Left lung (tissue), 14 donors: ENCODE measurements at places on chromosomes 11 and 22. TPM values are rescaled to one million over a fixed set of nuclear protein-coding genes. Genes with fewer than 3 reads are reported as not detected.

GRCh38 chr11:95154514-95154913 is 64.9 kb downstream of the ENDOD1 start:
- no peak for DNase-seq
- H3K27ac ChIP-seq = no peak overlapping the region
- peaks cover 8% of the 10 kb centered on the region for H3K4me1 ChIP-seq
- H3K4me3 ChIP-seq = no peak overlapping the region
- H3K36me3 ChIP-seq = no peaks in the 10 kb centered on the region

DNA sequence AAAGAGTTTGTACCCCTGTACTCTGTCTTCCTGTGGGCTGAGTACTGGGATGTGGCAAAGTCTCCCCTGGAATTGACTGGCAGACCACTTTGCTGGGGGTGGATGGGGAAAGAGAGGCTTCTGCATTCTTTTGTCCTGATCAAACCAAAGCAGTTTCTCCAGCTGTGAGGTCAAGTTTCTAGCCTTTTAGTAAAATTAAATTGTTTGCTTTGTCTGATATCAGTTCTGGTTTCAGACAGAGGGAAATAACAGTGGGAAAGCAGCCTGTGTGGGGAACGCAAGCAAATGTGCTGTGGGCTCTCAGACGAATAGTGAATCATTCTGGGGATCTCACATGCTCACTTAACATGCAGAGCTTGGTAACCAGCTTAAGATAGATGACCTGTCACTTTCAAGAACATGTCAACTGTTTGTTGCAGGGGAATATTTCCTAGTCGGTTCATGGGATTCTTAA is 151.6 kb downstream of the FAT3 start:
- no peak overlapping the region for H3K27ac ChIP-seq
- no peaks in the 10 kb centered on the region for H3K27me3 ChIP-seq
- no peaks in the 10 kb centered on the region for H3K4me1 ChIP-seq
- no peak for DNase-seq
- no peaks in the 10 kb centered on the region for H3K36me3 ChIP-seq

GRCh38 chr11:45726493-45727054 is 61.2 kb upstream of the CHST1 start:
- no peaks in the 10 kb centered on the region for H3K27me3 ChIP-seq
- H3K4me1 ChIP-seq = no peaks in the 10 kb centered on the region
- H3K4me3 ChIP-seq = no peak overlapping the region
- DNase-seq = no peak
- H3K27ac ChIP-seq = no peak overlapping the region

DNA sequence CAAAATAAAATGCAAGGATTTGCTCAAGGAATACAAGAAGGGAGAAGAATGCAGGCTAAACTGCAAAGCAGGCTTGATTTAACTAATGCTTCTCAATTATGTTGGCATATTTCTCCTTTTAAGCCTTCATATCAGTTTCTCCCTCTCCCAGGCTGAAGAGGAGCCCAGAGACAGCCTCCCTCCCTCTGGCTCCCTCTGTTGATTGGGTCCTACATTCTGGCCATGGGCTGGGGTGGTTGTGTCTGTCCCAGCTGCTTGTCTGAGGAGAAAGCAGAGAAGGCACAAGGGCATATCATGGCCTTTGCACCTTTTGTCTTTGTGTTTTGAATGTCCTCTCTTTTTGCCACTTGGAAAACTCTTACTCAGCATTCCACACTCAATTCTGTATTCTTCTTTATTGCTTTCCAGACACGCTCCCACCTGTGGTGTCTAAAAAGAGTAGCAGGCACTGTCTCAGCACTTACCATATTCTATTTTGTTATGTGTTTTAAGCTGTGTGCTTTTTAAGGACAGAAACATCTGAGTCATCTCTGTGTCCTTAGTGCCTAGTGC is 77.4 kb downstream of the INSC start:
- no peak overlapping the region for H3K4me3 ChIP-seq
- DNase-seq = no peak
- H3K4me1 ChIP-seq = peaks cover 6% of the 10 kb centered on the region
- H3K27me3 ChIP-seq = no peaks in the 10 kb centered on the region

- peaks cover 9% of the 10 kb centered on the region for H3K27me3 ChIP-seq
- DNase-seq = no peak
- H3K36me3 ChIP-seq = no peaks in the 10 kb centered on the region
These were observed 871 bp downstream of the SLC35E4 start for GRCh38 chr22:30636226-30637077.

- H3K36me3 ChIP-seq = no peaks in the 10 kb centered on the region
- no peaks in the 10 kb centered on the region for H3K27me3 ChIP-seq
- no peak for DNase-seq
- H3K27ac ChIP-seq = no peak overlapping the region
These were observed 8.9 kb downstream of the PARVA start for GRCh38 chr11:12386309-12386708.

DNA sequence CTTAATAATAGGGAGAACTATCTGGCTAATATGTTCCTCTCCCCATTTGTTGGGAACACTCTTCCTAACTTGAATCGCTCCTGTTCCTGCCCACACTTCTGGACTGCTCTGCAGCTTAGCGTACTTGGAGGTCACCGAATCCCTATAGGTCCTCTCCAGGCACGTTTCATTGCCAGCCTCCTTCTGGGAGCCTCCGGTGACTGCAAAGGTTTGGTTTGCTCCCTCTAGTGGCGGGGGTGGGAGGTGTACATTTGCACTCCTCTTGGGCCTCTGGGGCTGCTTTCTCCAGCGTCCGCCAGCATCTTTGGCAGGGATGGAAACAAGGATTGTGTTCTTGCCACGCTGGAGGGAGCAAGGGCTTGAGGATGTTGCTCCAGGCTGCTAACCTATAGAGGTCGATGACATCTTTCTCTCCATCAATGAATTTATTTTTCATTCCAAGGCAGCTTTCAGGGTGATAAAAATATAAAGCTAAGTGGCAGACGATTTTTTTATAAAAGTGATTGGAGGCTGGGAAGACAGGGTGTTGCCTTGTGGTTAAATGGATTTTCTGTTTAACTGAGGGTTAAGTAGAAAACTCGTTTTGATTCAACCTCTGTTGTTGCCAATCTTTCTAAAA is 48.7 kb downstream of the TSPAN18 start:
- no peaks in the 10 kb centered on the region for H3K36me3 ChIP-seq
- no peaks in the 10 kb centered on the region for H3K27me3 ChIP-seq
- peaks cover 10% of the 10 kb centered on the region for H3K4me1 ChIP-seq
- DNase-seq = no peak
- no peak overlapping the region for H3K27ac ChIP-seq

BTBD18 gene
- total RNA-seq = not detected

DRICH1 gene
- total RNA-seq = 0.70 TPM

ABTB2 gene
- 6.9 TPM for total RNA-seq

PKDREJ gene
- not detected for total RNA-seq

OSBP2 gene
- total RNA-seq = 4.0 TPM

OR52H1 gene
- total RNA-seq = 0.32 TPM
